ENCODE measurements at places on chromosomes 12 and 14. TPM values are rescaled to one million over a fixed set of nuclear protein-coding genes. Genes with fewer than 3 reads are reported as not detected.

DNA sequence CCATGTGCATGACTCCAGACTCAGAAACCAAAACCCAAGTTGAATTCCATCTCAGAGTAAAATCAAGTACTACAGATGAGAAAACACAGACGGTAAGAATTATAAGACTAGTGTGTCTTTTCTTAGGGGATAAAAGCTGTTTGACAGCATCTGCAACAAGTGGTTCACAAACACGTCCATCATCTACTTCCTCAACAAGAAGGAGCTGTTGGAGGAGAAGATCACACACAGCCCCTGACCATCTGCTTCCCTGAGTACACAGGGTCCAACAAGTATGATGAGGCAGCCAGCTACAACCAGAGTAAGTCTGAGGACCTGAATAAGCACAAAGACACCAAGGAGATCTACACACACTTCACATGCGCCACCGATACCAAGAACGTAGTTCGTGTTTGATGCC, 110.7 kb upstream of the ATF7IP start:
- no peak for DNase-seq

DNA sequence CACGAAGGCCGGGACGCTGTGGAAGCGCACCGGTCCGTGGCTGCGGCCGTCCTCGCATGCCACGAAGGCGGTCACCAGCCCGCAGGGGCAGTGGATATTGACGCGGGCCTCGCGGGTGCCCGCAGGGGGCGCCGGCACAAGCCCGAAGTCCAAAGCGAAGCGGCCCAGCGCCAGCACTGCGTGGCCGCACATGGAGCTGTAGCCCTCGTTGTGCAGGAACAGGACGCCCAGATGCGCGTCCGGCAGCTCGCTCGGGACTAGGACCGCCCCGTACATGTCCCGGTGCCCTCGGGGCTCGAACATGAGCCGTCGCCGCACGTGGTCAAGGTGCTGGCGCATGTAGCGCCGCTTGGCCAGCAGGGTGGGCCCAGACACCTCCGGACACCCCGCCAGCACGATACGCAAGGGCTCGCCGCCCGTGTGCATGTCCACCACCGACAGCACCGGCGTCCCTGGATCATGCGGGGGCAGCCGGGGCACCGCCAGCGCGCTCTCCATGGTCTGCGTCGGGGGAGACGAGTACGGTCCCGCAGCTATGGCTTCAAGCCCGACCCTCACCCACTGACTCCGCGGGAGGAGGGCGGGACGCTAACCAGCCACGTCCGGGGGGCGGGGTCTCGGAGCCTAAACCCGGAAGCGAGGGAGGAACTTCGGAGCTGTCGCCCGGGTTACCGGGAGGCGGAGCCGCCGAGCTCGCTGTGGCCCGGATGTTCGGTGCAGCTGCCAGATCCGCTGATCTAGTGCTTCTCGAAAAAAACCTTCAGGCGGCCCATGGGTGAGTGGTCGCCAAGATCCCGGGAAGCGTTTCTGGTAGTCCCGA, at the start of the genes JKAMP and L3HYPDH:
TSS of gene JKAMP (plus strand) at position 699 of the 820 bp plus-strand sequence. CDS start at position 772, 73 bp downstream.
TSS of gene L3HYPDH (minus strand) at position 590 of the 820 bp plus-strand sequence. CDS start at position 498, 92 bp downstream.
- DNase-seq = peak; percentile 97

The SLC7A8 gene
- not detected for total RNA-seq

DNA sequence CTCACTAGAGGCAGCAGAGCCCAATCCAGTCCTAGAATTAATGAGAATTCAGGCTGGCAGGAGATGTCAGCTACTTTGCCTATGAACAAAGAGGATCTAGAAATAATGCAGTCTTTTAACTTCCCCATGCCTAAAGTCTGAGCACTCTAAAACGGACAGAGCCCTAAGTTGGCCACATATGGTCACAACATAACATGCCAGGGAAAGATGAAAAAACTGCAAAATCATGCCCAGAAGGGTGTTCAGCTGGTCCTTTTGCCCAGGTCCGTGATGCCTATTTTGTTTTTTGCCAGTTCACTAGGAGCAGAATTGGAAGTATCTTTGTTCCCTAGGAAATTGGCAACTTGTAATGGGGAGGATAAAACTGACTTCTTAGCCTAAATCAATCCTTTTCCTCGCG, 20.3 kb upstream of the LMNTD1 start:
- DNase-seq = no peak

GRCh38 chr14:32733015-32733414, 205.7 kb upstream of the NPAS3 start:
- no peak for DNase-seq

DNA sequence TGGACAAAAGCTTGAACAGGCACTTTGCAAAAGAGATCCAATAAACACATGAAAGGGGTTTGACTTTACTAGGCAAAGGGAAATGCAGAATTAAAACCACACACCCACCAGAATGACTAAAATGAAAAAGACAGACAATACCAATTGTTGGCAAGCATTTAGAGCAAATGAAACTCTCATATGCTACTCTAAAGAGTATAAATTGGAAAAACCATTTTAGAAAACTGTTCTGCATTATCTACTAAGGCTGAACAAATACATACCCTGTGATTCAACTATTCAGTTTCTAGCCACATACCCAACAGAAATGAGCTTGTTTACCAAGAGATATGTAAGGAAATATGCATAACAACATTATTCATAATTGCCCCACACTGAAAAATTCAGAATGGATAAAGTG, 8.5 kb upstream of the IL22 start:
- DNase-seq = no peak

The CATSPERB gene
- not detected for total RNA-seq

- no peak for DNase-seq
Measured at GRCh38 chr12:108966378-108967151, 54.3 kb downstream of the SVOP start.

GRCh38 chr12:42261708-42262107, 23.7 kb upstream of the YAF2 start:
- no peak for DNase-seq

The CEBPE gene
- total RNA-seq = not detected

The GXYLT1 gene
- 18.3 TPM for total RNA-seq

The EPS8 gene
- total RNA-seq = 29.4 TPM

- DNase-seq = no peak
Measured at GRCh38 chr14:47085678-47086077, 434.1 kb upstream of the RPL10L start.

DNA sequence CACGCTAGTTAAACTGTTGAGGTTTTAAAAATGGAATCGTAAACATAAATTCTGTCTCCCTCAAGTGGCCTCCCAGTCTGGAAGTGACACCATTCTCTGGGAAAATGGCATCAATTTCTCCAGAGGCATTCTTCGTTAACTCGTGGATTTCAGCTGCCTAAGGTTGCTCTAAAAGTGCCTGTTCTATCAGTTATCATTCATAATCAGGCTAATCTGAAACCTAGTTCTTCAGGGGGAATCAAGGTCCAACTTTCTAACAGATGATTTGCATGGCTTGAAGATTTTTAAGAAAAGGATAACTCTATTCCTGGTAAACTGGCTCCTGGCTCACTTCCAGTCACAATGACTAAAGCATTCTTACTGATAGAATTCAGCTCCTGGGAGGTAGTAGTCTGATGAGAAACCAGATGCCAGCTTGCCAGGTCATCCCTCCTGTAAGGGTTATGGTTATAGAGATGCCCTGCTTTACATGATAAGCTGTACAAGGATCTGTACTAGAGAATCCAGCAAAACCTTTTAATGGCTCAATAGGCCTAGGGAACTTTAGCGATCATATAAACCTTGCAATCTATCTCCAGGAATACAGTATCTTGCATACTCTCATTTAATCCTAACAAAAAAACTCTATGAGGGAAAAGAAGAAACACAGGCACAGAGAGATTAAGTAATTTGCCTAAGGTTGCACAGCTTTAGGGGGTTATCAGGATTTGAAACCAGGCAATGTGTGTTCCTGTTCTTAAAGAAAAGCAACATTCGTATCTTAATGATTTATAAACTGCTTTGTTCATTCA, 1.5 kb downstream of the L3HYPDH start:
- DNase-seq = peak; percentile 91

- DNase-seq = no peak
Measured at GRCh38 chr12:4242595-4242994, 31.0 kb upstream of the CCND2 start.

The B3GNT4 gene
- not detected for total RNA-seq

GRCh38 chr12:132416827-132417226, 73.1 kb upstream of the FBRSL1 start:
- no peak for DNase-seq

DNA sequence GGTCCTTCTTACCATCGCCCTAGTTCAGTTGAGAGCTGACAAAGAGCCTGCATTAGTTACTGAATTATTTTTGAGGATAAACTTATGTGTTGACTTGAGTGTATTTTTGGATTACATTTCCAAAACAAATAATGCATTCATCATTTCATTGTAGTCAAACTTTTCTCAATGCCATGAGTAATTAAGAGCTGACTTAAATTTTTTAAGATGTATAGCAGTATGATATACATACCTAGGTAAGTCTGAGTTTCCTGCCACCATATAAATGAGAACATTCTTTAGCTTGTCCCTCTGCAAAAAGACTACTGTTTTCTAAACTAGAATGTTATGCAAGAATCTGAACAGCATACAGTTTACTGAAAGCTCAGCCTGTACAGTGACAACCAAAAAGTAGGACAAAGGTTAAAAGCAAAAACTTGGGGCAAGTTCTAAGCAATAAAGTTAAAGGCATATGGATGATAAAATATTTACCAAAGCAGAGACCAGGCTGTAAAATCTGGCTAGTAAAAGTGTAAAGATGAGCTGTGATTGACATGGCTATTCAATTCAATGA, 82.1 kb upstream of the FERMT2 start:
- DNase-seq = no peak

The IQSEC3 gene
- total RNA-seq = not detected

The GNB3 gene
- not detected for total RNA-seq

The SERPINA12 gene
- total RNA-seq = not detected

GRCh38 chr12:121949648-121950397, 31.4 kb downstream of the CFAP251 start:
- peak; percentile 74 for DNase-seq

DNA sequence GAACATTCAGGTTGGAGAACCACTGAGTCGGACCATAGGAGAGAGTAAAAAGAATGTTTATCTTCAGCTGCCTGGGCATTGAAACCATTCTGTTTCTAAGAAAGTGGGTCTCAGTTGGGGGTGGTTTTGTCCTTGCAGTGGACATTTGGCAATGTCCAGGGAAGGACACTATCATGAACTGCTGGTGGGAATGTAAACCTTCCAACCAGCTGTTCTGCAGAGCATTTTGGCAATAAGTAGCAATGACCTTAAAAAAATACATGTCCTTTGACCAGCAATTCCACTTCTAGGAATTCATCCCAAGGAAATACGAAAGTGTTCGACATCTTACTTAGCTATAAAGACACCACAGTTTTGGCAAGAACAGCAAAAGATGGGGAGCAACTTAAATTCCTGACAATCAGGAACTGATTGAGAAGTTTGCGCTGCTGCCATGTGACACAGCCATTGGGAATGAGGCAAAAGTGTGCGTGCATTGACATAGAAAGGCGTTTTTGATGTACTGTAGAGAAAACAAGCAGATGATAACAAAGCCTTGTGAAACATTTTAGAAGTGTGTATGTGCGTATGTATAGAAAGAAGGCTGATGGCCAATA, 82.9 kb upstream of the MAP1LC3B2 start:
- no peak for DNase-seq

DNA sequence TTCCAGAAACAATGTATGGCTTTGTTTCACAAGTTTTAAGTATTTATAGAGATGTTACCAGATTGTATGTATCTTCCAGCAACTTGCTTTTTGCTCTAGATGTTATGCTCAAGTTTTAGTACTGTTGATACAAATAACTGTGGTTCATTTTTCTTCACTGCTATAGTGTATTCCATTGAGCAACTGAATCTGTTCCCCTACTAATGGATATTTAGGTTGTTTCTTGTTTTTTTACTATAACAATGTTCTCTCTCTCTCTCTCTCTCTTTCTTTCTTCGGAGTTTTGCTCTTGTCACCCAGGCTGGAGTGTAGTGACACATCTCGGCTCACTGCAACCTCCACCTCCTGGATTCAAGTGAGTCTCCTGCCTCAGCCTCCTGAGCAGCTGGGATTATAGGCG, 16.6 kb downstream of the HCAR2 start:
- DNase-seq = no peak

The GPX2 gene
- not detected for total RNA-seq

DNA sequence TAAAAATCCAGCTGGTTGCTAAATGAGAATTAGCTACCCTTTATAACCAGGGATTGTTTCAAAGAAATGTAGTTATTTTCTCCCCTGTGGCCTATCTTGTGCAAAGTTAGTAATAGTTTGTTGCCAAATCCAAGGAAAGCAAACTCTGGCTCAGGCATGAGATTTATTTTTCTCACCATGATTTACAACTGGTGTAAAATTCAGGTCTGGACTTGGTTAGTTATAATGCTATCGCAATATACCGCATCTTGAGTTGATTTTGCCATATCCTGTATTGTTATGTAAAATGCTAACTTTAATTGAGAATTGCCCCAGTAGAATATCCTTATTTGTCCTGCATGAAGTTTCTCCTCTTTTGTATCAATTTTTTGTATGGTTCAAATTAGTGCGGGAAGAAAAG, 135.5 kb downstream of the CRADD start:
- no peak for DNase-seq

DNA sequence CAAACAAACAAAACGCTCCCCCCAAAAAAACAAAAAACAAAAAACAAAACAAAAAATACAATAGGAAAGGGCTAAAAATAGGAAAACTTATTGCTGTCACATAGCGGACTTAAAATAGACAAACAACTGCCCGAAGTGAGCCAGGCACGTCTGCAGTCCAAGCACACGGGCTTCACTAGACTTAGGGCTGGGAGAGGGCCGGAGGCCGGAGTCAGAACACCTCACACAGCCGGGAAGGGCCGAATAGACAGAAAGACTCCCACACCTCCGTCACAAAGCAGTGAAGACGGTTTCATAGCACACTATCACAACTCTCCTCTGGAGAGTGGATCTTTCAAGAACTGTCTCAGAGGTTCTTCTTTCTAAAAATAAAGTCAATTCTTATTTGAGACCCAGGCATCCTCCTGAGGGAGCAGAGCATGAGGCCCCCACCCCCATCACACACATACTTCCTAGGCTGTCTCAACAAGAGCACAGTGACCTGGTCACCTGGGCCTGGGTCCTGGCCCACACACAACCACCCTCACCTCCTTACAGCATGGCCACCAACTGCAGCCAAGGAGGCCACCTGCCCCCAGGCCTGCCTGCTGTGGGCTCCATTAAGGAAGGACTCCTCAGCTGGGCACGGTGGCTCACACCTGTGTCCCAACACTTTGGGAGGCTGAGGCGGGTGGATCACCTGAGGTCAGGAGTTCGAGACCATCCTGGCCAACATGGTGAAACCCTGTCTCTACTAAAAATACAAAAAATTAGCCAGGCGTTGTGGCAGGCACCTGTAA, 6.7 kb downstream of the BAG5 start:
- no peak for DNase-seq

The IAPP gene
- total RNA-seq = not detected
